ENCODE measurements at places on chromosomes 12 and 14. TPM values are rescaled to one million over a fixed set of nuclear protein-coding genes. Genes with fewer than 3 reads are reported as not detected.
A peak's percentile ranks its signal among the peaks of the same experiment; 100 is the strongest.

DNA sequence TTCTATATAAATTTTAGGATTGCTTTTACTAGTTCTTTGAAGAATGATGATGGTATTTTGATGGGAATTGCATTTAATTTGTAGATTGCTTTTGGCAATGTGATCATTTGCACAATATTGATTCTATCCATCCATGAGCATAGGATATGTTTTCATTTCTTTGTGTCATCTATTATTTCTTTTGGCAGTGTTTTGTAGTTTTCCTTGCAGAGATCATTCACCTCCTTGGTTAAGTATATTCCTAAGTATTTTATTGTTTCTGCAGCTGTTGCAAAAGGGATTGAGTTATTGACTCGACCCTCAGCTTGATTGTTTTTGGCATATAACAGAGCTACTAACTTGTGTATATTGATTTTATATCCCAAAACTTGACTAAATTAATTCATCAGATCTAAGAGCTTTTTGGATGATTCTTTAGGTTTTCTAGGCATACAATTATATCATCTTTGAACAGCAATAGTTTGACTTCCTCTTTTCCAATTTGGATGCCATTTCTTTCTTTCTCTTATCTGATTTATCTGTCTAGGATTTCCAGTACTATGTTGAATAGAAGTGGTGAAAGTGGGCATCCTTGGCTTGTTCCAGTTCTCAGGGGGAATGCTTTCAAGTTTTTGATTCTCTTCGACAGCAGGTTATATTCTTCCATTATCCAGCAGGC is 668.1 kb downstream of the SLC16A7 start:
- no peak for DNase-seq
- H3K27ac ChIP-seq, result no peak overlapping the region
- no peaks in the 10 kb centered on the region for H3K36me3 ChIP-seq
- H3K27me3 ChIP-seq, result no peaks in the 10 kb centered on the region

DNA sequence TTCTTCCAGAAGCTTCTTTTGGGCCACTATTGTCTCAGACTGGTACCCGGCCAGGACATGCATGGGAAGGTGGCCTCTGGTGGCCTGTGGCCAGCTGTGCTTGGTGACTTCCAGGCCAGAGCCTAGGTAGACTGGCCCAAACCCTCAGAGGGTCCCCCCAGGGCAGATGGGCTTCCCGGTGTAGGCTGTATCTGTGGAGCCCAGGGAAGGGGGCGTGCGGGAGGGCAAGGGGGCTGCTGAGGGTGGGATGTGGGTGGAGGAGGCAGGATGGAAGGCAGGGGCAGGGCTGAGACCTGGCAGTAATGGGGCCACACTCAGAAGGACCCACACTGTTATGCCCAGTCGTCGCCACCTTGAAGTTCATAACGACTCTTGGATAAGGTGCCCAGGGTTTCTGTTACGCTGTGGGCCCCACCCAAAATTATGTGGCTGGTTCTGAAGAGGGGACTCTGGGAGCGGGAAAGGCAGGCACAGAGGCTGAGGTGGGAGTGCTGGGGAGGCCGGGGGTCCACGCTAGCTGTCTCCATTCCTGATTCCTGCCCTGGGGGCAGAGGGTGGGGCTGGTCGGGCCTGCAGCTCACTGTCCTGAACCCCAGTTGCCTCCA is 52.1 kb downstream of the KIF26A start:
- no peaks in the 10 kb centered on the region for H3K4me1 ChIP-seq
- no peak overlapping the region for H3K27ac ChIP-seq
- no peaks in the 10 kb centered on the region for H3K27me3 ChIP-seq

GRCh38 chr14:77065851-77066577 is 32.0 kb upstream of the CIPC start:
- DNase-seq, result no peak
- no peak overlapping the region for H3K4me3 ChIP-seq
- no peak overlapping the region for H3K27ac ChIP-seq
- no peaks in the 10 kb centered on the region for H3K36me3 ChIP-seq
- peaks cover 1% of the 10 kb centered on the region for H3K4me1 ChIP-seq

DNA sequence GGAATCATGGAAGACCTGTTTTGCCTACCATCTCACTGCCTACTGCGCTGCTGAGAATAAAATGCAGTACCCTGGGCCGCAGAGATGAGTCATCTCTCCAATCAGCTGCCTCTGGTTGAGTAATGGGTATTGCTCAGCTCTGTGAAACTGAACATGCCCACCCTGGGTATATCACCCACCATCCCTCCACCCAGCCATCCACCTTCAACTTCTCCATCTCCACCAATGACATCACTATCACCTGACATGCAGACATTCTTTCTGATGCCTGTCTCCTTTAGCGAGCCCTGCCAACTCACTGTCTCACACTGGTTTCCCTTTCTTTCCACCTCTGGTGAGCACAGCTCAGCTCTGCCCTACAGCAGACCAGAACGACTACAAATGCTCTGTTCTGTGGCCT is 33.6 kb downstream of the E2F7 start:
- no peaks in the 10 kb centered on the region for H3K4me1 ChIP-seq
- H3K27me3 ChIP-seq, result no peaks in the 10 kb centered on the region
- no peak for DNase-seq
- no peak overlapping the region for H3K4me3 ChIP-seq
- no peaks in the 10 kb centered on the region for H3K36me3 ChIP-seq

Gene GYS2
- not detected for total RNA-seq

Gene CBLN3
- 4.7 TPM for total RNA-seq

DNA sequence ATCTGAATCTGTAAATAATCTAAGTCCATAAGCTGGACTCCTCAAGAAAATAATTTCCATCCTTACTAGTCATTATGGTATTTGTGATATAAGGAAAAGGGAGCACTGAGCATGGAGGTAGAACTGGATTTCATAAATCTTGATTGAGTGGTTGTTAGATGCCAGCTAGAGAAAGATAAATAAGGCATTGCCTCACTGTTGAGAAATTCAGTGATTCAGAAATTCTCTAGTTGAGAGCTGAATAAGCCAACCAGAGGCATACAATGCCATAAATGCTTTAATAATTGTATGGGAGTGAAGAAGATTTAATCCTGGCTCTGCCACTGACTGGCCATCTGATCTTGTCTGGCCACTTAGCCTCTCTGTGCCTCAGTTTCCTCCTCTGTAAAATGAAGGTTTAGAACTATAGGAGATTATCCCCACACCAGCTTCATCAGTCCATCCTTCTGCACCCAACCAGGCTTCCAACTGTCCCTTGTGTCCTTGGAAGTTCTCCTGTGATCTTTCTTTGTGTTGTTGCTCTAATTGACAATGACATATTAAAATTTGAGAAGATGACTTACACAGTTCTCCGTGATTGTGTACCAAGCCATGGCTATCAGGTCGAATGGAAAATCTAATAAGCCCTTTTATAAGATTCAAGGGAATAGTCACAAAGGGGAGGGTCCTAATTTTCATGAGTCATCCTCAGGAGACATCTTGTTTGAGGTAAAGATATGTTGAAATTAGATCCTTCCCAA is 394.3 kb downstream of the EGLN3 start:
- no peaks in the 10 kb centered on the region for H3K27me3 ChIP-seq
- no peak overlapping the region for H3K4me3 ChIP-seq
- no peaks in the 10 kb centered on the region for H3K4me1 ChIP-seq
- H3K36me3 ChIP-seq, result no peaks in the 10 kb centered on the region

DNA sequence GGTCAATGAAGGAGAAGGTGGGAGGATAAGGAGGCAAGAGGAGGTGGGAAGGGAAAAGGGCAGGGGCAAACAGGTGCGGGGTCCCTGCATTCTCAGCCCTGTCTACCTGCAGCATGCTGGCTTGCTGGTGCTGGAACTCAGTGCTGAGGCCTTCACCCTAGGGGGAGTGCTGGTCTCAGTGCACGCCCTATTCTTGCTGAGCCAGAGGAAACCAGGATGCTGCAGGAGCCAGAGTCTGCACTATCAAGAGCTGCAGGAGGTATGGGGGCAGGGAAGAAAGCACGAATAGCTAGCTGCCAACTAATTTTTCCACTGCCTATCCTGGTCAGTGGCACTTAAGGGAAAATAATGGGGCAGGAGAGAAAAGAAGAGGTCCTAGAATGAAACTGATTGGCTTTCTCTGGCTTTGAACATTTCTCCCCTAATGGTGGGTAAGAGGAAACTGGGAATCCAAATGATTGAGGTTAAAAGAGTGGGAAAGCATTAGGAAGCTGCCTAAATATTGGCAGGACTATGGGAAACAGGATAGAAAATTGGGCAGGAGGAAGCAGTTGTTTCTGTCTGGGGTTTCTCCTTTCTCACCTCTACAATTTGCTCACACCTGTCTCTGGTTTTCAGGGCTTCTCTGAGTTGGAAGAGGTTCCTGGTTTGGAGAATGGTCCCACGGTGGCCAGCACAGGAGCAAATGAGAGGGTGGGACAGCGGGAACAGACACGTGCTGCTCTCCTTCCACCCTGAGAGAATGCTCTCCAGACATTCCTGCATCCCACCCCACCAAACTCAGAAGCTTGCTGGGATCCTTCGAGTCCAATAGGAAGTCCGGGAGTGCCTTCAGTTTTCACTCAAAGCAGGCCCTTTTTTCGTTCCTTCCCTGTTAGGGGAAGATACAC is 1.9 kb downstream of the TMEM253 start:
- no peaks in the 10 kb centered on the region for H3K27me3 ChIP-seq
- no peak for DNase-seq
- H3K27ac ChIP-seq, result peak overlapping the region; percentile 93

GRCh38 chr12:34286934-34287333 is 264.6 kb downstream of the ALG10 start:
- no peak for DNase-seq
- no peaks in the 10 kb centered on the region for H3K27me3 ChIP-seq

Gene RITA1
- total RNA-seq, result 13.6 TPM

Gene SERPINA9
- total RNA-seq, result not detected

Gene CCDC196
- total RNA-seq, result not detected

- H3K27me3 ChIP-seq, result no peaks in the 10 kb centered on the region
- H3K27ac ChIP-seq, result no peak overlapping the region
These were observed 51.8 kb downstream of the OTOGL start for GRCh38 chr12:80151131-80151530.

Gene HOXC4
- 6.1 TPM for total RNA-seq

DNA sequence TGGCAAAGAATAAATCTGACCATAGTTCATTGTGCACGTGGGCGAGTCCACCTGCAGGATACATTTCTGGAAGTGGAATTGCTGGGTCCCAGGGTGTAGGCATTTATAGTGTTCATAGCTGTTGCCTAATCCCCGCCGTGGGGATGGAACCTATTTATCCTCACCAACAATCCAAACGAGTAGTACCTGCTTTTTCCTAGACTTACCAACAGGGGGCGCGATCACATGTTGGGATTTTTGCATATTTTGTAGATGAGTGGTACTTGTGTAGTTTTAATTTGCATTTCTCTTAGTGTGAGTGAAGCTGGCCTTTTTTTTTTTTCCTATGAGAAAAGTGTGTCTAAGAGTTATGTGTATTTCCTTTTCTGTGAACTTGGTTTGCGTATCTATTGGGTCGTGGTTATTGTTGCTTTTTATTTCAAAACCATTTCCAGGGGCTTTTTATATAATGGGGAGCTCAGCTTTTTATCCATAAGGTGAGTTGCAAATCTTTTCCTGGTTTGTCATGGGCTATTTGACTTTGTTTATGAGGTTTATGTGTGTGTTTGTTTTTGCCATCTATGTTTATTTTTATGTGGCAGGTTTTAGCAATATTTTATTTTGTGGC is 67.2 kb downstream of the CCDC92 start:
- no peaks in the 10 kb centered on the region for H3K36me3 ChIP-seq
- DNase-seq, result peak; percentile 63
- no peak overlapping the region for H3K4me3 ChIP-seq
- H3K27ac ChIP-seq, result no peak overlapping the region
- H3K4me1 ChIP-seq, result no peaks in the 10 kb centered on the region

DNA sequence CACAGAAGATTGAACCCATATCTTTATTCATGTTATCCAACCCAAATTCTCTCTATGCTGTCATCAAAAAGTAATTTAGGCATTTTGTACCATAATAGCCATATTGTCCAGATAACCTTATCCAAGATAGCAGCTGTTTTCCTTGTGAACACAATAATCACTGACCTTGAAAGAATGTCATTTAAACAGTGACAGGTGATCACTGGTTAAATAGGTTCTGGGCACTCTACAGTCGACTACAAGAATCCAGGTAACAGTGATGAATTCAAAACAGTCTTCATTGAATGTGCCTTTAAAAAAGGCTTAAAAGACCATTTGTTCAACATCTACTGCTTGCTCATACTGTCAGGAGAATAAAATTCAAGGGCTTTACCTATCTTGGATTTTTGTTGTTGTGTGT is 4.6 kb upstream of the SPX start:
- no peaks in the 10 kb centered on the region for H3K27me3 ChIP-seq
- no peak for DNase-seq
- no peak overlapping the region for H3K4me3 ChIP-seq
- no peak overlapping the region for H3K27ac ChIP-seq

DNA sequence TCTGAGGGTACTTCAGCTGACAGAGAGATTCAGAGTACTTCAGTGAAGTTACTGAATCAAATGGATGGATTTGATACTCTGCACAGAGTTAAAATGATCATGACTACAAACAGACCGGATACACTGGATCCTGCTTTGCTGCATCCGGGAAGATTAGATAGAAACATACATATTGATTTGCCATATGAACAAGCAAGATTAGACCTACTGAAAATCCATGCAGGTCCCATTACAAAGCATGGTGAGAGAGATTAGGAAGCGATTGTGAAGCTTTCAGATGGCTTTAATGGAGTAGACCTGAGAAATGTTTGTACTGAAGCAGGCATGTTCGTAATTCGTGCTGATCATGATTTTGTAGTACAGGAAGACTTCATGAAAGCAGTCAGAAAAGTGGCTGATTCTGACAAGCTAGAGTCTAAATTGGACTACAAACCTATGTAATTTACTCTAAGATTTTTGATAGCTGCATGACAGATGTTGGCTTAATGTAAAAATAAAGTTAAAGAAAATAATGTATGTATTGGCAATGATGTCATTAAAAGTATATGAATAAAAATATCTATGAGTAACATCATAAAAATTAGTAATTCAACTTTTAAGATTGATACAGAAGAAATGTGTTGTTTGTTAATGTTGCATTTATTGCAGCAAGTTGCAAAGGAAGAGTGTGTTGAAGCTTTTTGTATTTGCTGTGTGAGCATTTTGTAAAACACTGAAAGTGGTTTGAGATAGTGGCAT is 136.1 kb upstream of the RAP1B start:
- H3K4me3 ChIP-seq, result no peak overlapping the region
- no peaks in the 10 kb centered on the region for H3K4me1 ChIP-seq
- no peaks in the 10 kb centered on the region for H3K27me3 ChIP-seq
- H3K27ac ChIP-seq, result no peak overlapping the region
- H3K36me3 ChIP-seq, result no peaks in the 10 kb centered on the region

Gene PIWIL1
- not detected for total RNA-seq

- H3K36me3 ChIP-seq, result no peaks in the 10 kb centered on the region
- H3K27me3 ChIP-seq, result no peaks in the 10 kb centered on the region
- no peak overlapping the region for H3K27ac ChIP-seq
- no peak for DNase-seq
These were observed 9.4 kb upstream of the DACT1 start for GRCh38 chr14:58628406-58628805.

Gene ANKRD33
- total RNA-seq, result not detected

Gene LTB4R
- 7.6 TPM for total RNA-seq

DNA sequence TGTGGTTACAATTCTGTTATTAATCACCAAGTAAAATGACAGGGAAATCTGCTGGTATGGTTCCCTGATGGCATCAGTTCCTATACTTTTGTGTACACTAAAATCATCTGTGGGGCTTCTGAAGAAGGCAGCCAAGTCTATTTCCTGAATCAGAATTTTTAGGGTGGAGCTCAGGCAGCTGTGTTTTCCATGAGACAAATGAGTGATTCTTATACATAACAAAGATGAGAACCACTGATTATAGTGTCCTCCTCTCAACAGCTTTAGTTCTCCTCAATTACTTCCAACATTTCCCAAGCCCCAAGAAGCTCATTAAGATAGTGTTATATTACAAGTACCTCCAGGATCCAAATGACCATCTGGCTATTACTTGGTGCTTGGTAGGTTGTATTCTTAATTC is 64.5 kb upstream of the USP44 start:
- H3K36me3 ChIP-seq, result no peaks in the 10 kb centered on the region
- no peaks in the 10 kb centered on the region for H3K4me1 ChIP-seq
- H3K4me3 ChIP-seq, result no peak overlapping the region
- H3K27ac ChIP-seq, result no peak overlapping the region
- H3K27me3 ChIP-seq, result no peaks in the 10 kb centered on the region

All from ovary (tissue), 10 donors.